Activated gamma-delta T cell (primary cell): ENCODE measurements at places on chromosomes 3 and 15.

- no peak for DNase-seq
These were observed 151.9 kb upstream of the CMC1 start for GRCh38 chr3:28089527-28089897.

GRCh38 chr3:146169891-146170290, 8.9 kb upstream of the PLOD2 start:
- no peak for DNase-seq

- DNase-seq = no peak
These were observed 28.0 kb upstream of the GABRA5 start for GRCh38 chr15:26838742-26839460.

DNA sequence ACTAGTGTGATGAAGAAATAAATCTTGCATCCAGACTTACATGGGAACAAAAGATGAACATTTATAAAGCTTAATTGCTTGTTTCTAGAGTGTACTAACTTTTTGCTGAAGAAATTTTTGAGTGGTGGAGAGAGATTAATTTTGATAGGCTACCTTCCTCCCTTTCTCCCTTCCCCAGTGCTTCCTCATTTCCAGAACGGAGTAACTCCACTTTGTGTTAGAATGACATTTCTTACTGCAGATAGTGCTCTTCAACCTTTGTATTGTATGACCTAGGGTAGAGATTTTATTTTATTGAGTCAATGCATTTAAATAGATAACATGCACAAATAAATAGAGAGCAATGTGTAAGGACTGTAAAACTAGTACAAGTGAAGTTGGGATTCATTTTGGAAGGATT, 1.9 kb downstream of the ATP1B3 start:
- DNase-seq = no peak

DNA sequence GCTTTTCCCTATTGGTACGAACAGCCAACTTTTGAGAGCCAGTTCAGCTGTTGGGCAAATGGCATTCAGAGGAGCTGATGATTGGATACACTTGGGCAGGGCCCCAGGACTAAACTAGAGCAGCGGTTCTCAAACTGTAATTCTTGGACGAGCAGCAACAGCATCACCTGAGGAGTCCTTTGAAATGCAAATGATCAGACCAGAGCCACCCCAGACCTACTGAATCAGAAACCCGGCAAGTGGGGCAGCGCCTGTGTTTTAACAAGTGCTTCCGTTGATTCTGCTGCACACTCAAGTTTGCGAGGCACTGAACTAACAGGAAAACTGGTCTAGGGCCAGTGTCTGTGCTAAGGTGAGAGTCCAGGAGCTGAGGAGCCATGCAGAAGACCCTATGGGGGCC, 239.7 kb downstream of the UACA start:
- no peak for DNase-seq

DNA sequence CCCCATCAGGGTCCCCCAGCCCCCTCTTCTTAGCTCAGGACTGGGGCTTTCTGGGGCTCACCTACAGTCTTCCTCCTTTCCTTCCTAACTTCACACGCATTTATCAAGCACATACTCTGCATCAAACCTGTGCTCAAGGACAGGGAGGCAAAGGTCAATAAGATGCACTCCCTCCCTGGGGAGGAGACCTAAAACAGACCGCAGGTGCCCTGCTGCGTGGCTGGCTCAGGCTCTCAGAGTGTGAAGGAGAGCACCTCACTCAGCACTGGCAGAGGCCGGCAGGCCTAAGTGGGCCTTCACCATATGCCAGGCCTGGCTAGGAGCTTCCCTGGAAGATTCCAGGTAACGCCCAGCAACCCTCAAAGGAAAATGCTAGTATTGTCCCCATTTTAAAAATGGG, 16.5 kb downstream of the LIPC start:
- DNase-seq = no peak

DNA sequence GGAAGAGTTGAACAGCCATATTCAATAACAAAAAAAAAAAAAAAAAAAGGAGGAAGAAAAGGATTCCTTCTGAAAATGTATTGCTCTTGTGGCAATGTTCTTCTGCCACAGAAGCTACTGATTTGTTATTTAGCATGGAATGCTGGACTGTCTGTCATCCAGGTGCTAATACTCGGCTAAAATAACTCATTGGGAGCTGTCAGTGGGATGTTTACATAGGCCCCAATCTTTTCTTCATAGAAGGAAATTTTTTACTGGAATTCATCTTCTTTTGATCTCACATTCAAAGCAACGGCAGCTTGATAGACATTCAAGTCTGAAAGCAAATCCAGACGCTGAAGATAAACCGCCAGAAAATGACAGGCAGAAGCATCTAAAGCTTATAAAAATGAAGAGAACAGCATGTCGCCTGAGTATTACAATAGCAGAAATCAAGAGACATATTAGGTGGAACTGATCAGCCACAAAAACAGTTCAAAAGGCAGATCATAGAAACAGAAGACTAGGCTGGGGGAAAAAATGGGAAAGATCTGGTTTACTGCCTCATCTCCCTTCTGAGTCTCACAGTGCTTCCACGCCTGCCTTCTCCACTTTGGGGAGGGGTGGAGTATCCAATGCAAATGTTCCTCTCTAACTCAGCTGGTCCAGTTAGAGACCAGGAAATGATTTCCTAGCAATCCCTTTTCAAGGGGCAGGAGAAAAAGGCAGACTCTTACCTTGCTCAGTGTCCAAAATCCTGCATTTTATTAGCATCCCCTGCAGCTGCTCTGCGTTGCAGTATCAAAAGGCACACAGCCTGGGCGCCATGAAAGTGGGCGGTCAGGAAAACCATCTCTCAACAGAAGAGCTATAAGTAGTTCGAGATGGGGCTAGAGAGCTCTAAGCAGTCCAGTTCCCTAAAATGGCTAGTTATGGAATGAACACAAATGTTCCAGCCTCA, 451.9 kb downstream of the FOXP1 start:
- no peak for DNase-seq

DNA sequence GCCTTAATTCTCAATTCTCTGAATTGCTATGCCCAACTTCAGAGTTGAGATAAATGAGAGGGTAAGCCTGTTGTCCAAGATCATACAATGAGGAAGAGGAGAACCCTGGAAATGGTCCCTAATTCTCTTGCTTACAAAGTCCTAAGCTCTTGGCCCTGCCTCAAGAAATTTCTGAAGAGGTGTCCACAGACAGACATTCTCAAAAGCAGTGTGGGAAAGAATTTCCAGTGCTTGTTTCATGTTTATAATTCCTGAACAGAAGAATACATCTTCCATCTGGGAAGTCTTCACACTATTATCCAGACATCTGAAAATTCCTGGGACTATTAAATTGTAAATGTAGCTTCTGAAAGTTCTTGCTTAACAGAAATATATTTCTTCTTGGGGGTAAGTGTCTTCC, 166.8 kb upstream of the LRTM1 start:
- no peak for DNase-seq

GRCh38 chr15:100570275-100570674, 31.7 kb downstream of the LINS1 start:
- DNase-seq = no peak

GRCh38 chr3:171825222-171825828, 15.0 kb upstream of the PLD1 start:
- DNase-seq = no peak

GRCh38 chr15:70636540-70637165, 126.7 kb downstream of the UACA start:
- DNase-seq = no peak

DNA sequence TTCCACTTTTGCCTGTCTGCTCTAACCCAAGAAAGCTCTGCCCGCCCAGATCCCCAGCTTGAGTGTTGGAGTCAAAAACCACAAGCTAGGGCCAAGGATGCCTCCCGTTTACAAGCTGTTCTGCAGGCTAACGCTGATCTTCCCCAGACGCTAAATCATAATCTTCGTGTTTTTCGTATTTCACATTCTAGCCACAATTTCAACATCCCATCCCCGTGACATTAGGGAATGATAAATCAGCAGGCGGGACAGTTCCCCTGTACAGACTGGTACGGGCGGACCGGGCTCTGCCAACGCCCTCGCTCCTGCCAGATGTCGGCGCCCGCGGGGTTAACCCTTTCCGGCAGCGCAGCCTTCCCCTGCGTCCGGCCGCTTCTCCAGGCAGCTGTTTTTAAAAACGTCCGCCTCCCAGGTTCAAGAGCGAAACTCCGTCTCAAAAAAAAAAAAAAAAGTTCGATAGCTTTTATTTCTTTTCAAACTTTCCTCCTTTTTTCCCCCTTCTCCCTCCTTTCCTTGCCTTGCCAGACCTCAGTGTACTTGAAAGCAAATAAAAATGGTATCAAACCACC, 81.0 kb upstream of the BNC1 start:
- no peak for DNase-seq

DNA sequence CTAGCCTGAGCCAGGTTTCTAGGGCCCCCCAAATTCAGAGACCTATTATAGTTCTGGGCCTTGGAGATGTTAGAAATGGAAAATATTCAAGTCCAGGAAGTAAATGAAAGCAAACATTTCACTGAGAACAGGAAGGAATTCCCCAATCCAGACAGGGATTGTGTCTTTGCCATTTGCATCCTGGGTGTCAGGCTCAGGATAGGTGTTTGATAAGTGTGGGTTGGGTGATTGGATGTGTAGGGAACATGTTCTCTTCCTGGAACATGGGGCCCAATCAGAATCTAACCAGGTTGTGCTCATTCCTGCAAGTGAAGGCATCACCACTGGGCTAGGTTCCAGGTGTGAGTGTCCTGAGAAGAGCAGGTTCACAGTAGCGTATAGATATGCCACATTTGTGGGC, 14.6 kb upstream of the LRRC2 start:
- DNase-seq = no peak

- no peak for DNase-seq
These were observed 16.9 kb upstream of the AGBL1 start for GRCh38 chr15:86062646-86063243.

- no peak for DNase-seq
These were observed 153.6 kb upstream of the BHLHE40 start for GRCh38 chr3:4825436-4826236.
